ENCODE measurements at places on chromosomes 16 and 17.

DNA sequence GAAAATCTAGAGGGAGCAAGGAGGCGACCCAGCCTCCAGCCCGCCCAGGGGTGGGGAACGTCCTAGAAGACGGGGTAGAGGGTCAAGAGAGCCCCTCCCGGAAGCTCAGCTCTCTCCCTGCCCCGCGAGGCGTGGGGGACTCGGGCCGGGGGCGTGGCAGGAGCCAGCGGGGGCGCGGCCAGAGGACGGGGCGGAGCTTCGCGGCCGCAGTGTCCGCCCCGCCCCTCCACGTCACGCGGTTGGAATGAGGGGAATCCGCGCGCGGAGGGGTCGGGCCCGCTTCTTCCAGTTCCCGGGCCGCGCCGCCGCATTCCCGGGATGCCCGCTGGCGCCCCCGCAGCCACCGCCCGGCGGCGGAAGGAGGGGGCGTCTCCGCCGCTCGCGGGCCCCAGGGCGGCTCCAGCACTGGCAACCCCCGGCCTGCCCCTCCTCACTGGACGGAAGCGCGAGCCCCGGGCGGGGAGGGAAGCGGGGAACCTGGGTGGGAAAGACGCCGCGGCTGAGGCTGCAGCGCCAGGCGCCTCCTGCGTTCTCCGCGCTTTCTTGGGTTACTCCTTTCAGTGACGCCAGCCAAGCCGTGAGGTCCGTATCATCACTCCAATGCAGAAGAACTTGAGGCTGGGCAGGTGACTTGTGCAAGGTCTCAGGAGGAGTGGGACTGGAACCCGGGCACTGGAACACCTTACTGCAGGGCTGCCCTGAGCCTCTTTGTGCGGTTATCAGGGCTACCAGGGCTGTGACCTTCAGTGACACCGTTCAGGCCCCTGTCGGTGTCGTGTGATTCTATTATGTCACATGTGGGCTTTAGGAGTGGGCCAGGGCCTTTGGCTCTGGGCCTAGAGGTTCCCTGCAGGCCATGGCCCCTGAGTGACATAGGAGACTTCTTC is 4.3 kb downstream of the MYO1C start:
- no peak for DNase-seq

DNA sequence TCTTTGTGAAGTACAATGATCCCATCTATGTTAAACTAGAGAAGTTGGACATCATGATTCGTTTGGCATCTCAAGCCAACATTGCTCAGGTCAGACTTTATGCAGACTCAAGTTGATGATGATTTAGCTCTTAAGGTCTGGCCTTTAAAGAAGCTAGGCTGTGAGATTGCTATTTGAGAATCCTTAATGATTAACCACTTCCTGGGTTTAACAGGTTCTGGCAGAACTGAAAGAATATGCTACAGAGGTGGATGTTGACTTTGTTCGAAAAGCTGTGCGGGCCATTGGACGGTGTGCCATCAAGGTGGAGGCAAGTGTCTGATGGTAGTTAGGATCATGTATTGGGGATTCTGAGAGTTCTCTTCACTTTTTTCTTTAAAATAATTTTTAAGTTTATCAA is 40.3 kb downstream of the AP2B1 start:
- no peak for DNase-seq

- DNase-seq: peak; percentile 25
Measured at GRCh38 chr17:50603340-50603739, 31.3 kb upstream of the ABCC3 start.

GRCh38 chr16:54630284-54630967 is 300.2 kb upstream of the IRX5 start:
- DNase-seq: no peak

GRCh38 chr17:82400206-82400605 is 17.9 kb upstream of the HEXD start:
- DNase-seq: no peak

DNA sequence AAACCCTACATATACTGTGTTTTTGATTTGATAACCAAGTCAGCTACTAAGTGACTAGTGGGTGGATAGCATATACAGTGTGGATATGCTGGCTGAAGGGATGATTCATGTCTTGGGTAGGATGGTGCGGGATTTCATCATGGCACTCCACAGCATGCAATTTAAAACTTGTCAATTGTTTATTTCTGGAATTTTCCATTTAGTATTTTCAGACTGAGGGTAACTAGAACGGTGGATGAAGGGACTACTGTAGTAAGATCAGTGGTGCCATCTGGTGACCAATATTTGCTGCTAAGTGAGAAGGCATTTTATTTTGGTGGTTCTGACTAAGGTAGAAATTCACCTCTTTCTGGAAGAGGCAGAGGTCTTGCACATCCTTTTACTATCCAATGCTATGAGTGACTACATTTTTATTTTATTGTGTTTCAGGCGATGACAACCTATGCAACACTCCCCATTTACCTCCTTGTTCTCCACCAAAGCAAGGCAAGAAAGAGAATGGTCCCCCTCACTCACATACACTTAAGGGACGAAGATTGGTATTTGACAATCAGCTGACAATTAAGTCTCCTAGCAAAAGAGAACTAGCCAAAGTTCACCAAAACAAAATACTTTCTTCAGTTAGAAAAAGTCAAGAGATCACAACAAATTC is 3.1 kb downstream of the CDC6 start:
- peak; percentile 40 for DNase-seq

DNA sequence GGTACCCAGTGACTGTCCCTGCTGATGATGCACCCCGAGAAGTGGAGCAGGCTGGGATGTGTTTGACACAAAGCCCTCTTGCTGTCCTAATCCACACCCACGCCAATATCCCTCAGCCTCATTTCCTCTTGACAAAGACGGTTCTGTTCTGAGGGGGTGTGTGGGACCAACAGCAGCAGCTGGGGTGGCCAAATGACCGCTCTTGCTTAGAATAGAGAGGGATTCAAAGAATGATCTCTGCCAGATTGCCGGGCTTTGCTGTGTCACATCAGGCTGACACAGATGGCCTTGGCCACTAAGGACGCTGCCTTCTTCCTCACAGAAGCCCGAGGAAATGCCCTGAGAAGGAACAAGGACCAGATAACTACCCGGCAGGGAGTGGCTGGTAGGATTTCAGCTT is 250.7 kb downstream of the NTN1 start:
- DNase-seq: no peak
